Stimulated activated memory B cell treated with anti-CD40 and anti-IgM and Interleukin-4, amounts not matched to agents 10 μg/mL and 1 μg/mL and 100 μg/mL, for 72 hours (primary cell): ENCODE measurements at places on chromosomes 13 and 19.

DNA sequence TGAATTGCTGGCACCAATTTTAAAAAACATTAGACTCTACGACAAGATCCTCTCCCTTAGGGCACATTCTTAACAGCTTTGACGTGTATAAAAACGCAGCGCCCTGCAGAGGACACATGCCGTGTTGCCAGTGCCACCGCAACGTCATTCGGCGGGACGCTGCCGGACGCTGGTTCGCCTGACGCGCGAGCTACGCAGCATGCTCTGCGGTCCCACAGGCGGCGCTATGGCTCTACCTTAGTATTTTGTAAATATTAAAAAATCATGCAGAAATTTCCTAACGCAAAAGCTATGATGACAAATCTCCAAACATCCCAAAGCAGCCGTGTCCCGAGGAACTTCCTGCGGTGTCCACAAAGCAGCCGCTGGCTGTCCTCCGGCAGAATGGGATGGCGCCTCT lies 4.2 kb upstream of the ADPRHL1 start:
- no peak for ATAC-seq

GRCh38 chr13:50123862-50124535 lies 108.8 kb downstream of the KCNRG start:
- ATAC-seq: peak; percentile 84

- ATAC-seq: no peak
These were observed 407.8 kb downstream of the COG6 start for GRCh38 chr13:40063278-40063698.

- peak; percentile 78 for ATAC-seq
These were observed 93.4 kb downstream of the ABCC4 start for GRCh38 chr13:95207769-95208366.

GRCh38 chr13:75656425-75656989 lies 20.4 kb downstream of the LMO7 start:
- no peak for ATAC-seq

GRCh38 chr13:19053561-19053960 lies 128.1 kb downstream of the TUBA3C start:
- no peak for ATAC-seq

DNA sequence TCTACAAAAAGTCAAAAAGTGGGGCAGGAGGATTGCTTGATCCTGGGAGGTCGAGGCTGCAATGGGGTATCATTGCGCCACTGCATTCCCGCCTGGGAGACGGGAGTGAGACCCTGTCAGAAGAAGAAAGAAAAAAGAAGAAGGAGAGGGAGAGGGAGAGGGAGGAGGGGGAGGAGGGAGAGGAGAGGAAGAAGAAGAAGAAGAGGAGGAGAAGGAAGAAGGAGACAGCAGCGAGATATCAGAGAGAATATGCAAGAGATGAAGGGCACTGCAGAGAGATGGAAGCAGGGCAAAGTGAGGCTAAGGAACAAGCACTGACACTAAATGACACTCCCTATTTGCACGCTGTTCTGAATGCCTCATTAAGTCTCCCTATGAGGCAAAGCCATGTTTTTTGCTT lies 14.5 kb downstream of the CYP2F1 start:
- ATAC-seq: no peak

DNA sequence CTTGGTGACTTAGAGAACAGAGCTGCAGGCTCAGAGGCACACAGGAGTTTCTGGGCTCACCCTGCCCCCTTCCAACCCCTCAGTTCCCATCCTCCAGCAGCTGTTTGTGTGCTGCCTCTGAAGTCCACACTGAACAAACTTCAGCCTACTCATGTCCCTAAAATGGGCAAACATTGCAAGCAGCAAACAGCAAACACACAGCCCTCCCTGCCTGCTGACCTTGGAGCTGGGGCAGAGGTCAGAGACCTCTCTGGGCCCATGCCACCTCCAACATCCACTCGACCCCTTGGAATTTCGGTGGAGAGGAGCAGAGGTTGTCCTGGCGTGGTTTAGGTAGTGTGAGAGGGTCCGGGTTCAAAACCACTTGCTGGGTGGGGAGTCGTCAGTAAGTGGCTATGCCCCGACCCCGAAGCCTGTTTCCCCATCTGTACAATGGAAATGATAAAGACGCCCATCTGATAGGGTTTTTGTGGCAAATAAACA lies 9.9 kb downstream of the APOC1 start:
- no peak for ATAC-seq

GRCh38 chr13:72530471-72530870 lies 197.0 kb downstream of the MZT1 start:
- ATAC-seq: no peak

GRCh38 chr13:34408640-34409039 lies 533.4 kb upstream of the NBEA start:
- ATAC-seq: no peak

DNA sequence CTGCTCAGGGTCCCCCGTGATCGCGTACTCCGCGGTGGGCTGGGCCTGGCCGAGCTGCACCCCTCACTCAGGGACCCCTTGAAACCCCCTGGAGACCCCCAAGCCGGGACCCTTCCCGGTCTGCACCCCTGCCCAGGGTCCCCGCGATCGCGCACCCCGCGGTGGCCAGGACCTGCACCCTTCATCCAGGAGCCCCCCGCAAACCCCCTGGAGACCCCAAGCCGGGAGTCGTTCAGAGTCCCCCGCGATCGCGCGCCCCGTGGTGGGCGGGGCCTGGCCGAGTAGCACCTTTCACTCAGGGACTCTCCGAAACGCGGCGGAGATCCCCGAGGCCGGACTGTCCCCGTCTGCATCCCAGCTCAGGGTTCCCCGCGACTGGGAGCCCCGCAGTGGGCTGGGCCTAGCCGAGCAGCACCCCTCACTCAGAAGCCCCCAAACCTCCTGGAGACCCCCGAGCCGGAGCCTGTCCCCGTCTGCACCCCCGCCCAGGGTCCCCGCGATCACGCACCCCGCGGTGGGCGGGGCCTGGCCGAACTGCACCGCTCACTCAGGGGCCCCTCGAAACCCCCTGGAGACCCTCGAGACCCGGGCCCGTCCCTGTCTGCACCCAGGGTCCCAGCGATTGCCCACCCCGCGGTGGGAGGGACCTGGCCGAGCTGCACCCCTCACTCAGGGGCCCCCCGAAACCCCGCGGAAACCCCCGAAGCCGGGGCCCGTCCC lies 748 bp downstream of the LMNB2 start:
- ATAC-seq: peak; percentile 56

GRCh38 chr13:58343076-58343475 lies 711.5 kb downstream of the PCDH17 start:
- no peak for ATAC-seq

GRCh38 chr13:86986448-86986847 lies 684.7 kb upstream of the SLITRK5 start:
- no peak for ATAC-seq

- ATAC-seq: no peak
These were observed 2101.7 kb upstream of the PCDH20 start for GRCh38 chr13:63517371-63517770.

- ATAC-seq: no peak
These were observed at the start of gene LGALS4 for GRCh38 chr19:38812841-38813320. Gene LGALS4, minus strand, starts transcription at chr19:38812945. Its CDS starts 59 bp downstream, at chr19:38812886.

GRCh38 chr19:44648631-44649251 lies 5.0 kb downstream of the PVR start:
- no peak for ATAC-seq

- ATAC-seq: no peak
These were observed 11.1 kb upstream of the NFIX start for GRCh38 chr19:12984143-12984627.
